ENCODE measurements at places on chromosomes 2 and 18.
A peak's percentile ranks its signal among the peaks of the same experiment; 100 is the strongest.

GRCh38 chr2:17830053-17831034, 14.1 kb downstream of the MSGN1 start:
- peak; percentile 8 for DNase-seq

DNA sequence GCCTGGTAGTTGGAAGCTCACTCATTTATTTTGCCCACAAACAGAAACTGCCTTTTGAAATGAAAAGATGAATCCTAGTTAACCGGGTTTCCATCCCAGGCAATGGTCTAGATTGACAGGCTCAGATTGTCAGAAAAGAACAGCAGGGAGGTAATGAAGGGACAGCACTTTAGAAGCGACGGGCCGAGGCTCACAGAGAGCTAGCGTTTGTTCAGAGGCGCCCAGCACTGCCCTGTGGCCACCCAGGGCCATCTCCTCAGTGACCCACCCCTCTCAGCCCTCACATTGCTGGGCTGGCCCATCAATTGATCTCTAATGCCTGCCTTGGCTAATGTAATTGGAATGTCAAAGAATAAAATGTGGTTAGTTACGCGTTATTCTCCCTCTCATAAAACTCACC, 304.8 kb downstream of the CDCA7 start:
- DNase-seq = no peak

DNA sequence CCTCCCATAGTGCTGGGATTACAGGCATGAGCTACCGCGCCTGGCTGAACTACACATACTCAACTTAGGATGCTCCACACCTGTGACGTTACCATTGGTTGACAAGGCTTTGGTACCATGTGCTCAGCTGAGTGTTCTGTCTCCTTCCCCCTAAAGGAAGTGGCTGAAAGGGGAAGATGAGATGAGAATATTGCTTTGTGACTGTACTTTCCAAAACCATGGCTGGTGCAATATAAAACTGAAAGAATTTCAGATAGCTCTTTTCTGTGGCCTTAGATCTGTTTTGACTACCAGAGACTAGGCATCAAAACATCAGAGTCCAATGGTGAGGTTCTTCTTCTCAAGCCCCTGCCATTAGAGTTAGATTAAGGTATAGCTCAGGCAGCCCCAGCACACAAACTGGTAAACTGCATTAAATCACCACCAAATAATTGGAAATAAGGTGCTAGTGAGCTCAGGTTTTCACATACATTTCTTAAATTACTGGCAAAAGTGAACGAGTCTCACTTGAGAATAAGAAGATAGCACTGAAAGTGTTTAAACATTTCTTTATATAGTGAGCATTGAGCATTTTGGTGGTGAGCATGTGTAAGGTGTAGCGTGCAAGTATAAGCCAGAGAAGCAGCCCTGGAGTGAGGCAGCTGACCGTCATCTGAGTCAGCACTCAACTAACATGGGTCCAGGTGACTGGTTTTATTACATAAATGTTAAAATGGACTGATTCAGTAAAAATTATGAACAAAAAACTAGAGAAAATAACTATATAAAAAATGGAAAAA, 113.5 kb upstream of the FZD5 start:
- no peak for DNase-seq

GRCh38 chr2:157444641-157445040, 752 bp upstream of the CYTIP start:
- DNase-seq = no peak

- no peak for DNase-seq
Measured at GRCh38 chr2:73356097-73356496, 29.5 kb upstream of the ALMS1 start.

DNA sequence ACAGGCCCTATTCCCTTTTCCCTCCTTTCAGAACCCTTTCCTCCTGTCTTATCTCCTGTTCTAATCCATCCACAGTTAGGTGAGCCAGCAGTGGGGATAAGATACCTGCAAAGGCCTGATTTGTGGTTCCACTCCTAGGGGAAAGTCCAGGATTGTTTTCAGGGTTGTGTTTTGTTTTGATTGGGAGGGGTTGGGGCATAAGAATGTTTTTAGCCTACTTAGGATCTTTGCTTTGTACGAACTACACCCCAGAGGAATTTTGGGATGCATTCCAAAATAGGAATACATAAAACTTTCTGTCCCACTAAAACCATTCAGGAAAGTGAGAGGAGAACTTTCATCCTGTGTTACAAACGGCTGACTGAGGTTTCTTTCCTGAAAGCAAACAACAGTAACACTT, 150.8 kb upstream of the PGAP1 start:
- no peak for DNase-seq

DNA sequence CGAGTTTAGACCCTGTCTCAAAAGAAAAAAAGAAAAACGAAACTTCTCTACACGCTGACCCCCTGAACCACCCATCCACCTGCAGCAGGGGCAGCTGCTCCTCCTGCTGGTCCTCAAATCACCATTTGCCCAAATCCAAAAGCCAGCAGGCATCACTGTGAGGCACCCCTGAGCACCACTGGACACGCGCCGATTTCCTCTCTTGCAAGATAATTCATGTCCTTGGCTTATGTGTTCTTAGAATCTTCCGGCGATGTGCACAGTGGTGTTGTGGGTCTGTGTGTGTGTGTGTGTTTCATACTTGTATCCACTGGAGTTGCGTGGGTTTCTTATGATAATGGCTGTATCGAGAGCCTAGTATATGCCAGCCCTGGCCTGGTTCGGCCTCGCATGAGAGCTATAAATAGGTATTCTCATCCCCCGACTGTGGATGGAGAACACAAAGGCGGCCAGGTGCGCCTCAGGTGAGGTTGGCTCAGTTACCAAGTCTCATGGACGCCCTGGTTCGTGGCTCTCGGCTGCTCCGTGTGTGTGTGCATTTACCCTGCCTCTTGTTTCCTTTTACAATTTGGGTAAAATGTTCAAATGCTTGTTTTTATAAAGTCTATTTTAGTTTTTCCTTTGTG, 235.5 kb downstream of the HDAC4 start:
- DNase-seq = no peak

DNA sequence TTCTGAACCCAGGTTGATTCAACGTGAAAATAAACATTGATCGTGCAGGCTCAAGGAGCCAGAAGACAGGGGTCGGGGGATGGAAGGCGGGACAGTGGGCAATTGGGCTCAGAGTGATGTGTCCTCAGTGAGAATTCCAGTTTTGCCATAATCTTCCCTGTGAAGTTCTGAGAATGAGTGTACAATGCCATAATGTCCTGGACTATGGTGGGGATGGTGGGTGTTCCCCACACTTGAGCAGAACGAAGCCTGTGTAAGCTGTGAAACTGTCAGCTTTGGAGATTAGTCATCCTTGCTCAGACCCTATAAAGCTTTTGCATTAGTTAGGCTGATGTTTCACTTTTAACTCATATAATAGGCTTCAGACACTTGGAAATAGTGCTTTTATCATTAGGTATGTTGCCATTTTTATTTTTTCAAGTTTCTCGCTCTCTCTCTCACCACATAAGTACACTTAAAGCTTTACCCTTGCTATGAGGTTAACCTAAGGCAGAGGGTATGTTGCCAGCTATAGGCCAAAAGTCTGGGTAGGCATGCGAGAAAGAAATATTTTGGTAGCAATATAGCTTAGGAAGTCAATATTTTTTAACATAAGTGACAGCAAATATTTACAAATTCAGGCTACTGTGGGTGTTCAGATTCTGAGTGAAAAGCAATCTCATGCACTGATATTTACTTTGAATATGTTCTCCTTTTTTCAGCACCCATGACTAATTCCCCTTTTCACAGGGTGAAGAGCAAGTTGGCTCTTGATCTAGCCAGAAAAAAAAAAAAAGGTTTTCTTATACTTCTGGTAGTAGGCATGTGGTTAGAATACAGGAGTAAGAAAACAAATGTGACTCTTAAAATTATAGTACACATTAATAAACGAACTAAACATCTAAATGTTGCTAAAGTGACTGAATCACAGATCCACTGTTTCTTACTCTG, 47.2 kb downstream of the CDC42EP3 start:
- DNase-seq = peak; percentile 26

- no peak for DNase-seq
Measured at GRCh38 chr18:39506581-39507330, 1941.2 kb upstream of the CELF4 start.

DNA sequence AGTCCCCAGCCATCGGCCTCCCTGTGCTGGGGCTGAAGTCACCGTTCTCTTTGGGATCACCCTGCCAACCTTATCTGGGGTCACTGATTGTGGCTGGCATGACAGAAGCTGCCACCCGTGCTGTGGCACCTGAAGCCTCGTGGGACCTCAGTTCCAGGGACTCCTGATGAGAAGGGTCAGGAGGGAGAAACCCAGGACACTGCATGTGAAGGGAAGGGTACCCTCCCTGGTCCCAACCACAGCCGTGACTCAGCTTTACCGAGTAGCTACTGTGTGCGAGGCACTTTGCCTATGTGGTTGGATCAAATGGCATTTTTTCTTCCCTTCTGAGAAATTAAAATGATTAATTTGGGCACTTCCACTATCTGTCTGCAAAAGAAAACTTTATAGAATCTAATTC, 64.4 kb downstream of the SP110 start:
- DNase-seq = no peak

- DNase-seq = no peak
Measured at GRCh38 chr2:195413422-195413821, 243.6 kb upstream of the SLC39A10 start.

GRCh38 chr2:209277444-209277843, 146.4 kb upstream of the MAP2 start:
- no peak for DNase-seq

DNA sequence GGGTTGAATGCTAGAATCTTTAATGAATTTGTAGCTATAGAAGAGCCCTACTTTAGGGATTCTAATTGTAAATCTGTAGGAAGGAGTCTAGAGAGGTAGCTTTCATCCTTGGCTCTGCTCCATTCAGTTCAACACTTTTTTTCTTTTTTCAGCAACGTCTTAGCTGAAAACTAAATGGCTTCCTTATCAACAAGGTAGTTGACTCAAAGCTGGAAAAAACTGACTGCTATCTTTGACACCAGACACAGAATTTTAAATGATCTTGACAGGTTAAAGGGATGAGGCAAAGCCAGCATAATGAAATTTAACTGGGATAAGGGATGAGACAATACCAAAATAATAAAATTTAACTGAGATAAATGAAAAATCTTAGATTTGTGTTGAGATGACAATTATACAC, 54.9 kb downstream of the TMEFF2 start:
- DNase-seq = no peak

- DNase-seq = no peak
Measured at GRCh38 chr18:36758623-36759022, 70.2 kb downstream of the TPGS2 start.

DNA sequence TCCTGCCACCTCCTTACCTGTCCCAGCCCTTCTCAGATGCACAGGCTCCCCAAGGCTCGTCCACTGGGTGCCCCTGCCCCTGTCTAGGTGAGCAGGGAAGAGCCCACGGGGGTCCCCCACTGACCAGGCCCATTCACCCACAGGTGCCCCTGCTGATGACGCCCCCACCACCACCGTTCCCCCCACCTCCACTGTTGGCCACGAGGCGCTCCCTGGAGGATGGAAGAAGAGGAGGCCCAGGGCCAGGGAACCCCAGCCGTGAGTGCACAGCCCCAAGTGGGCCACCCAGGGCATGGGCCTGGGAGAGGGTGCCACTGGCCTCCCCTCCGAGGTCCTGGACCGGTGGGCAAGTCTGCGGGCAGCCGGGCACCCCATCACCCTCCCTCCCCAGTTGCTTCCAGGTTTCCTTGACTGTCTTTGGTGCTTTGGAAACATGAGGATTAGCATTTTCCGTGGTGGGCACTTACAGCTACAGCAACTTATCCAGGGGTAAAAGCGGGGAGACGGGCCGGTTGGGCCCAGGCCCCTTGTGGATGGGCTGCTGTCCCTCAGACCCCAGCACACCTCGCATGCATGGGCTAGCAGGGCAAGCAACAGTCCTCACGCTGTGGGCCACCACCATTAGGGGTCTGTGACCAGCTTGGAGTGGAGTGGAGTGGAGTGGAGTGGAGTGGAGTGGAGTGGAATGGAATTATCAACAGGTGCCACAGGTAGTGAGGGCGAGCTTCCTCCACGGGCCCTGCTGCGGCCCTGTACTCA, 13.2 kb upstream of the KLHL30 start:
- DNase-seq = no peak

DNA sequence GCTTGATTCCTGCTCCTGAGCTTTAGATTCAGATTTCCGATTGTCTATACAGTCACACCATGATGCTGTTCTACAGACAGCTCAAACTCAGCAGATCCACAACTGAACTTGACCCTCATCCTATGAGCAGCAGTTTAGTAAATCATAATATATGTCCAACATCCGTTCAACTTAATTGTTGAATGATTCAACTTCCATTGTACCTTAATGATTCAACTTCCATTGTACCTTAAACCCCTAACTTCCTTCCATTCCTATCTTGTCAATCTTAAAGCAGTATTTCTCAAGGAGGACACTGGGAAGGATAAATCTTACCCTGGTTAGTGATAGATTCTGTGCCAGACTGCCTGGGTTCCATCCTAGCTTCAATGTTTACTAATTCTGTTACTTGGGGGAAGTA, 60.1 kb downstream of the PIGN start:
- no peak for DNase-seq

DNA sequence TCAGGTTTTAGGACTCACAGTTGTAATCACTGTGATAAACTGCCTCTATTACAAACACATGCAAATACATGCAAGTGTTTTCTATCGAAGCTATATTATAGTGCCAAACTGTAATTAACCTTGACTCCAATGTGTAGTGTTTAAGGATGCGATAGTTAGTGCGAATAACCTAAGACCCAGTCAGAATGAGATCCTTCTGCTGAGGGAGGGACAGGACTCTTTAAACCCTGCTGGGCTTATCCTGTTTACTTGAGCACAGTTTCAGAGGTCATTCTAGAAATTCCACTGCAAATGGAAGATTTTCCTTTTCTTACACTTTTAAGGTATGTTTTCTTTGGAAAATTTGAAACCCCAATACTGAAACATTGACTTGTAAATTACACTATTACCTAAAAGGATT, 68.2 kb downstream of the CALCRL start:
- DNase-seq = no peak

DNA sequence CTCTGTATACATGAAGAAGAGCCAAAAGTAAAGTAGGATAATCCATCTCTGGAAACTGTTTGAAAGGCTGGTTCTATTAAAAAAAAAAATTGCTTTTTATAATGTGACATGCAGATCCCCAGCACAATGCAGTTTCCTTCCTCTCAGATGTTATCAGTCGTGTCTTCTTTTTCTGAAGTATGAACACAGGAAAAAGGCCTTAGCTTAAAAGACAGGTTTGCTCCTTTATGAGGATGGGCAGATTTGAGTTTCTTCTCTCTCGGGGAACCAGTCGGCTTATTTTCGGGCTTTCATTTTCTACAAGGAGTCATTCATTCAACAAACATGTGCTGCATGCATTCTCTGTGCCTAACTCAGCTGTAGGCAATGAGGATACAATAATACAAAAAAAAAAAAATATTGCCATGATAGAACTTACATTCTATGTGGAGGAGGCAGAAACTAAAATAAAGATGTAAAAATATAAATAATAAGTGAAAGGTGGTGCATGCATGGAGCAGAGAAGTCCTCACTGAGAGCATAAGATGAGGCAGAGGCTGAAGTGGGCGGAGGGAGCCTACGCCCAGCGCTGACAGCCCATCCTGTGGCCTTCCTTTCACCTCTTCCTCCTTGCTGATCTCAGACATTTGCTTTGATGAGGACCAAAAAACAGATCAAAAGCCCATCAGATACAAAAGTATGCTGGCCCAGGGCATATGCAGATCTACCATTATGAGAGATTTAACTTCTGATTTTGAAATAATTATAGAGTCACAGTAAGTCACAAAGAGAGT, at the start of gene CD226:
Gene CD226 (minus strand): TSS at position 513 of the 773 bp plus-strand sequence. CDS start 467 bp downstream, at position 46.
- DNase-seq = no peak

All from effector memory CD8-positive, alpha-beta T cell (primary cell).